CD4-positive, alpha-beta T cell treated with Interleukin-2 at 100 ng/mL for 4 hours (primary cell): ENCODE measurements at places on chromosomes 5 and 9.

DNA sequence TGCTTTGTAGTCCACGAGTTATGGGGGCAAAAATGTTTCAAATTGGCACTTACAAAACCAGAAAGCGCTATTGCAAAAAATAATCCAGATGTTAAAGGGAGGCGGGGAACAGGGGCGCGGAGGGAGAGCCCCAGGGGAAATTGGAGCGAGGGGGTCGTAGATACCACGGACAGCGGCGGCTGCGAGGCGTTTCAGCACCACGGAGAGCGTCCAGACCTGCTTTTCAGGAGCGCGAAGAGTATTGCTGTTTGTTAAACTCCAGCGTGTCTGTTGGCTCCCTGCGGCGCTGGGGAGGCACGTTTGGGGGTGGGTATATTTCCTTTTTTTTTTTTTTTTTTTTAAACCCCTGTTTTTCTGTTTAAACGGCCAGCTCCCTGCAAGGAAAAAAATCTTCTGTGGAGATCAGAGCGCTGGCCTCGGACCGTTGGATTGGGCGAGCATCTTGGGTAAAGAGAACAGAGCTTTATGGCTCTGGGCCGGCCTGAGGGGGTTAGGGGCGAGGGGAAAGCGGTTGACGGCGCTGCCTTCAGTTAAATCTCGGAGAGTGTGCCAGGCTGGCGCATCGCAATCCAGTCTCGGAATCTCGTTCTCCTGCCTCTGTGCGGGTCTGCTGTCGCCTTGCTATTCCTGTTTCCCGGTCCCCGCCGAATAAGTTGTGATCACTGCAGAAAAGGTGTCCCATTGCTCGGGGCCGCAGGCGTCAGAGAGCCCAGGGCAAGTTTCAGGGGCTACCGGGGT is at the start of gene GLRA1:
TSS of gene GLRA1 (minus strand) at position 288 of the 738 bp plus-strand sequence. CDS start 302 bp downstream, outside the sequence.
- peak; percentile 38 for DNase-seq

DNA sequence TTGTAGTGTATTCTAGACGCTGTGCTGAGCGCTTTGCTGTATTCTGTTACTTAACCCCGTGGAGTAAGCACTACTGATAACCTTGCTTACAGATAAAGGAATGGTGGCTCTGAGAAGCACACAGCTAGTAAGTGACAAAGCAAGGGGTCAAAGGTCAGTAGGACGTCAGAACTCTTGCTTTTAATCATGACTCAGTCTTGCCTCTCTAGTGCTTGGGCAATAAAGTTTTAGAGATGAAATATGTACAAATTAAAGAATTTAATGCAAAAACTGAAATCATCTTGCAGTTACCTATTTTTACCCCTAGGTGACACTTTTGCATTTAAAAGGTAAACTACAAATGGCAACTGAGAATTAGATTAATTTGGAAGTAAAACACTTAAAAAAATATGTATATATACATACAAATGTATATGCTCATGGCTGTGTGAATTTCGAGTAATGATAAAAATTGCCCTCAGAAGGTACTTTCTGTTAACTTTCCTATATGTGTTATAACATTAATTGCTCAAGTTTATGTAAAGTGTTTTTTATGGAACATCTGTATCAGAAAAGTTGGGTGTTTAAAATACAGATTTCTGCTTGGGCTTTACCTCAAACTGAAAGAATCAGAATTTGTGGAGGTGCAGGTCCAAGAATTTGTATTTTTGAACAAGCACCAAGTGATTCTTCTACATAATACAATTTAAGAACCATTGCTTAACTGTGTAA is 175.1 kb upstream of the DAB2 start:
- DNase-seq: no peak

GRCh38 chr9:80144406-80144805 is 572.6 kb downstream of the TLE4 start:
- no peak for DNase-seq

- no peak for DNase-seq
Observed at GRCh38 chr5:113340537-113340936, 94.3 kb downstream of the TSSK1B start.
